Renal cortex interstitium (tissue), 15 donors: ENCODE measurements at places on chromosomes 2 and 18. TPM values are rescaled to one million over a fixed set of nuclear protein-coding genes. Genes with fewer than 3 reads are reported as not detected.

- DNase-seq = no peak
Observed at GRCh38 chr2:203689426-203690116, 16.9 kb upstream of the CD28 start.

DNA sequence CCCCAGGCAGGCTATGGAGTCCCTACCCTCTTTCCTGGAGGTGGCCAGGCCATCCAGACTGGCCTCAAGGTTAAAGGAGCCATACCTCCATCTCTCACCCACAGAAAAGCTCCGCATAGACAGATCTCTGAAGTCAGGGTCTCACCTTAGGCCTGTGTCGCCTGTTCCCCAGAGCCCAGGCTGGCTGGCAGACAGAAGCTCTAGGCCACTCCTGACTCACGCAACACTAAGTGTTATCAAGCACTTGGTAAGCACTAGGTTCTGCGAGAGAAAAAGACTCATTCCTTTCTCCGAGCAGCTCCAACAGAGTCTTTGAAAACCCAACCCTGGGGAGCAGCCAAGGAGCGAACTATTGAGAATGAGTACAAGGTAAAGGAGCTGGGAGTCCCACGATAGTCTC, 6.1 kb downstream of the SMAD7 start:
- no peak for DNase-seq

- no peak for DNase-seq
Observed at GRCh38 chr2:37343537-37344434, 644 bp upstream of the QPCT start.

DNA sequence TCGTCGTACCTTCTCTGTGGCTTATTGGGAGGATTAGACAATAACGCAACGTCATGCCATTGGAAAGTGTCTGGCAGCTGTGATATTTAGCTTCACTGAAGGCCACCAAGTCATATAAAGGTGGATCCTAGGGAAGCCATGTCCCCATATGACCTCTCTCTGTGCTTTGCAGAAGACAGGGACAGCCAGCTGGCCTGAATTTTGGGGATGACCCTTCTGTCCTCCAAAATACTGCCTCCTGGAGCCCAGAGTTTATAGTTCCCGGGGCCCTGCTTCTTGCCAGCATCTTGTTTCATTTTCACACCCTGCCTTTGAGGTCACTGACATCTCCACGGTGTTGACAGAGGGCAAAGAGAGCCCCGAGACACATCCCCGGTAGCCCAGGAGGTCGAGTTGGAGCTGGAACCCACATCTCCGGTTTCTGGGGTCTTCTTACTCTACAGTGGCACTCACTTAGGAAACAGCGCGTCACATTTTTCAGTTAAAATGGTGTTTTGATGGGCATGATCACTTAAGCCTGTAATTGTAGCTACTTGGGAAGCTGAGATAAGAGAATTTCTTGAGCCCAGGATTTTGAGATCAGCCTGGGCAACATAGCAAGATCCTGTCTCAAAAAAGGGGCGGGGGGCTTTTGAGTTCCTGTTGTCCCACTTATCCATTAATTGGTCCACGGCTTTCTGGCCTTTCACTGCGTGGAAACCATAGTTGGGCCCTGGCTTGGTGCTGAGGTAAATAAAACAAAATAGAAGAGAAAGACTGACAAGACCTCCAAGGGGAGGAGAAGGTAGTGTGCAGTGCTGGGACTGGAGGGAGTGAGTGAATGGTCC, 101.1 kb downstream of the DDX1 start:
- DNase-seq = no peak

GRCh38 chr2:55361465-55362189, 58.0 kb downstream of the CCDC88A start:
- no peak for DNase-seq

DNA sequence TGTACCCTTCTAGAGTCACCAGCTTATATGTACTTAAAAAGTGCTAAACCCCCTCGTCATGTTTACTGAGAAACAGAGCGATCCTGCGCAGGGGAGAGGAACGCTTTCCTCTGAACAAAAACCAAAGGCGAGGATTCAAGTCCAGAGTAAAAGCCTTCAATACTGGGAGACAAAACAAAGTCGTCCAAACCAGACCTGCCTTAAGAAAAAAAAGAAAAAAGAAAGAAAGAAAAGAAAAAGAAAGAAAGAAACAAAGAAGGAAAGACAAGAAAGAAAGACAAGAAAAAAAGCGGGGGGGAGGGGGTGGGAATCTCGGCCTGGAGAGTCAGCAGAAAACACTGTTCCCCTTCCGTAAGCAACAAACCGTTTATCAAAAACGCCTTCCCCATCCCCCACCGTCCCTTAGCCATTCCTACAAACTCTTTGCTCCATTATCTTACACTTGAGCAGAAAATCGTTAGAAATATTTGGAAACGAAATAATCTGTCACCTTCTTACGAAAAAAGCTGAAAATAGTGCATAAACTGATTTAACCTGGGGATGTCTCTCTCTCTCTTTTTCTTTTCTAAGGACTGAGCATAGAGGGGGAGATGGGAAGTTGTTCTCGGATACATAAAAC, 3.3 kb downstream of the PTGR3 start:
- DNase-seq = no peak

DNA sequence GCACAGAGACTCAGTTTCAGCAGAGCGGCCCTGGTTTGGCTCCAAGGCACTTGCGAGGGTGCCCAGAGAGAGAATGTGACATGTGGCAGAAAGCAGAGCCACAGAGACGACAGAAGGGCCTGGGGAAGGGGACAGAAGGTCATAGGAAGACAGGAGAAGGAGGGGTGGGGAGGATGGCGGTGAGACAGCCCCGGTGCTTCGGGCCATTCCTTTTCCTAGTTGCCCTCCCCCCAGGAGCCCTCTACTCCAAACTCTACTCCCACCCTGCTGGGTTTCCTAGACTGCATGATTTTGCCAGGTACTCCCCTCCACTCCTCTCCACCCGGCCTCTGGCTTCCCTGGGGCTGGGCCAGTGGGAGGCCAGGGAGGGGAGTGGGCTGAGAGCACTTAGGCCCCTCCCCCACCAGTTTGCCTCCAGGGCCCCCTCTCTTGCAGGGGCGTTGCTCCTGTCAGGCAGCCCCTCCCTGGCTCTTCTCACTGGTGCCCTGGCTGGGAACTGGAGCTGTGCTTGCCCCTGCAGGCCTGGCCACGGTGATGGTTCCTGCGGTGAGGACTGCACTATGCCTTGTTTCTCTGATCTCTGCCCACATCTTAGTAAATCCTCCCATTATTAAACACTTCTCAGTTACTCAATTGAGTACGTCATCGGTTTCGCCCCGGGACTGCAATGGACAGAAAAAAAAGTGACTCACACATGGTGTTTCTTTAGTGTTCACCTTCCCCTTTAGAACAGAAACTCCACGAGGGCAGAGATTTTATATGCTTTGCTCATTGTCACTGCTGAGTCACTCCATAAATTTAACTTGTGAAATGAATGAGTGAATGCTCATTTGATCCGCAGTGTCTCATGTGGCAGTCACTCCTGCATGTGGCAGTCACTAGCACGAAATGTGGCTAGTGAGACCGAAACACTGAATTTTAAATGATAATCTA, 58.7 kb upstream of the SP3 start:
- DNase-seq = no peak

DNA sequence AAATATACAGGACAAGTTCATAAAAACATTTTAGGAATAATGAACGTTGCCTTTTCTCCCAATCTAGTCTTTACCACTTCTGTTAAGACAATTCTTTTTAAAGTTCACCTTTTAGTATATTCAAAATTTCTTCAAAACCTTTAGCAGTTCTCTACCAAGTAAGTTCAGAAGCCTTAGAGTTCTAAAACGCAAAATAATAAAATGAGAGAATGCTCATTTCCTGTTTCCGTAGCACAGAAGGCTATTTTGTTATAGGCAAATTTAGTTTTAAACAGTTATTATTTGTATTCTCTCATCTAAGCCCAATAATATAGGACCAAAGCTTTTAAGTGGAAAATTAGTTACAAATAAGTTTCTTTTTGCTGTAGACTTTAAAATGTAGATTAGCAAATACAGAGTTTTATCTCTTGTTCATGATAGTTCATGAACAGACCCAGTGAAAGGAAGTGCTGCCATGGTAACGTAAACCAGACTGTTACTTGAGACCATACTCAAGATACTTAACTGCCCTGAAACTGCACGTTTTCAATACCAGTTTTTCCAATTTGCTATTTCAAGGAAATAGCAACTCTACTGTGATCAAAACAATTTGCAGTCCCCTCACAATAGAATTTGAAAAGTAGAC, 173.1 kb upstream of the STON1 start:
- peak; percentile 15 for DNase-seq

DNA sequence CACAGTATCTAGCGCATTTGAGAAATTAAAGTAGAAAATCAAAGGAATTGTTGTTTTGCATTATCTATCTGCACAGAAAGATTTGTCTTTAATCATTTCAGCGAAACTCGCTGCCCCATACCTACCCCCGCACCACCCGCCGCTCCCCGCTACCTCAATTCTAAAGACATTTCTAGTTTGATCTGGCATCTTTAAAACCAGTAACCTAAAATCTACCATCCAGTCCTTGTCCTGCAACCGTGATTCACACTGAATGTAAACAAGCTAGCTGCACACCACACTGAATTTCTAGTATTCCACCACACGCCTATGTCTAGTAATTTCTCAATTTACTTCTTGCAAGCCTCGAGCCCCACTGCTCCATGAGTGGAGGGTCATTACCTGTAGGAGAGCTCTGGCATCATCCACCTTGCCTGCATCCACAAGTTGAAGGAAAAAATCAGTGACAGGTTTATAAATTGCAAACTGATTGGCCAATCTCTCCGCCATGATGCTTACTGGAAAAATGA, 60.1 kb downstream of the ABCG8 start:
- no peak for DNase-seq

DNA sequence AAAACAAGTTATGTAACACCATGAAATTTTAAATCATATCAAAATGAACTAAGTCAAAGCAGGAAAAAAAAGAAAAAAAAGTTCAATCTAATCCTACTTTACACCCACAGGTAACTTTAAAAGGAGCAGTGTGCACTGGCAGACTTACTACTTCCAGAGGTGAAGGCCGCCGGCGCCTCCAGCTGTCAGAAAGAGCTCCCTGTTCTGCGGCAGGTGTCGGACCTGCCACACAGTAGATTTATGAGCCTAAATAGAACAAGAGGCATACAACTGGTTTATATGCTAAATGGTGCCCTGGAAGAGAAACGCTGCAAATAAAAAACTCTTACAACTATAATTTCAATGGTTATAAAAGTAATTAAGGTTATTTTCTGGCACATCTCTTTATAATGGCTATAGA, 23.1 kb upstream of the PNO1 start:
- no peak for DNase-seq

GRCh38 chr2:17517481-17518211, 594 bp downstream of the RAD51AP2 start:
- no peak for DNase-seq

DNA sequence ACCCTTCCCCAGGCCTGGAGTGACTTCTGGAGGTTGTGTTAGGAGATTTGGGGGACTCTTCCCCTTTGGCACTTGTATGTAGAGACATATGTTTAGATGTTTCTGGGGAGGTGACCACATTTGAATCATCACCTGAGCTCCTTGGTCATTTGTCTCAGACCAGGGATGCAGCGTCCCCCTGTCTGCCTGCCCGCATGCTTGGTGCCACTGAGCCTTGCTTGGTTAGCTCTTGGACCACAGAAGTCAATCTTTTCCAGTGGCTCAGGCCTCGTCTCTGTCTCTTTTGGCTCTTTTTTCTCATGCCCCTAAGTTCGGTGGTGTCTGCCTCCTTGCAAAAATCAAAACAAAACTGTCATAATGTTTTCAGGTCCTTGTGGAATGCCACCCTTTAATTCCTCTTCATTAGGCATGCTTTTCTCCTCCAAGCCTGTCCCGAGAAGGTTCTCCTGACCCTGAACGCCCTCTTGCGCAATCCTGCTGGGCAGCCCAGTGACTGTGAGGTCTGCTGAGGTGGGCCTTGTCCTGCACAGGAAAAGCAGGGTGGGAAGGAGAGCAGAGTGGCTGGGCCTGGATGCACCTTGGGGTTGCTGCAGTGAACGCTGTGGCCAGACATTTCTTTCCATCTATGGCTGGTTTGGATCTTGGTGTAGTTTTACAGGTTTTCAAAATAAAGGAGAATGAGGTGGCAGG, 24.9 kb downstream of the GLI2 start:
- DNase-seq = no peak

Gene UCN
- polyA plus RNA-seq = 0.82 TPM

Gene FOXI3
- 0.17 TPM for polyA plus RNA-seq

Gene SNX17
- polyA plus RNA-seq = 110 TPM

Gene ASAP2
- polyA plus RNA-seq = 55.9 TPM

Gene STK11IP
- polyA plus RNA-seq = 26.7 TPM

Gene INPP4A
- polyA plus RNA-seq = 19.2 TPM
